ENCODE measurements at places on chromosomes 12 and 14. TPM values are rescaled to one million over a fixed set of nuclear protein-coding genes. Genes with fewer than 3 reads are reported as not detected.

GRCh38 chr12:51959211-51959610 lies 7.7 kb downstream of the ACVR1B start:
- peaks cover 24% of the 10 kb centered on the region for H3K4me1 ChIP-seq
- H3K4me3 ChIP-seq = no peak overlapping the region
- H3K27me3 ChIP-seq = no peaks in the 10 kb centered on the region
- H3K36me3 ChIP-seq = no peaks in the 10 kb centered on the region
- DNase-seq = no peak
- H3K27ac ChIP-seq = no peak overlapping the region

DNA sequence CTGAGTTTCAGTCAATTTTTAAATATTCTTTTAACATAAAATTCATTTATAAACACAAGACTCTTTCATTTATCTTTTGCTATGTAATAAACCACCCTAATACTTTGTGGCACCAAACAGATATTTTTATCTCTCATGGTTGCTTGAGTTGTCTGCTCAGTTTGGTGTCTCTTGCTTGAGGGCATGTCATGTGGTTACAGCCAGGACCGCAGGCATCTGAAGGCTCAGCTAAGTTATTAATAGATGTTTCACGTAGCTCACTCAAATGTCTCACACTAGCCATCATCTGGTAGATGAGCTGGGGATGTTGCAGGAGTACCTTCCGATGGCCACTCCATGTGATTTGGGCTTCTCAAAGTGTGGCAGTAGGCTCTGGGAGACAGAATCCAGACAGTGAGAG lies 597.8 kb downstream of the ETNK1 start:
- H3K27ac ChIP-seq = no peak overlapping the region
- H3K4me3 ChIP-seq = no peak overlapping the region
- no peak for DNase-seq
- H3K27me3 ChIP-seq = no peaks in the 10 kb centered on the region
- no peaks in the 10 kb centered on the region for H3K4me1 ChIP-seq
- H3K36me3 ChIP-seq = no peaks in the 10 kb centered on the region

DNA sequence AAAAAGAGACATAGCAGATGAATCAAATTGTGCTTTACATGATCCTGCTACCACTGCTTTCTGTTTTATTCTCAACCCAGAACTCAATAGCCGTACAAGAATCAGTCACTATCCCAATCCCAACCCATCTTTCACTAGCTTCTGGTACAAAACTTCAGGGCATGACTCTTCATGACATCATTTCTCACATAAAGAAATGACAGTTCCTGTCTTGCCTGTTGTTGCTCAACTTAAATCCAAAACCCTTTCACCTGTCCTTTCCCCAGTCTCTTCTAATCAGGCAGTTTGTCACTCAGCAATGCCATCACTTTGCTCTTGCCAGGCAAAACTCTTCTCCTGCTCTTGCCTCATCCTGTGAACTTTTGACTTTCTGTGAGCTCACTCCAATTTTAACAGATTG lies 962.8 kb downstream of the GALC start:
- no peak overlapping the region for H3K4me3 ChIP-seq
- no peak for DNase-seq
- H3K4me1 ChIP-seq = no peaks in the 10 kb centered on the region

- H3K27ac ChIP-seq = no peak overlapping the region
- no peak overlapping the region for H3K4me3 ChIP-seq
- H3K36me3 ChIP-seq = no peaks in the 10 kb centered on the region
- no peaks in the 10 kb centered on the region for H3K27me3 ChIP-seq
- peaks cover 3% of the 10 kb centered on the region for H3K4me1 ChIP-seq
These were observed 20.4 kb downstream of the YAF2 start for GRCh38 chr12:42217656-42218055.

The FOXA1 gene
- 0.09 TPM for total RNA-seq

The KRT72 gene
- total RNA-seq = 0.33 TPM
